ENCODE measurements at places on chromosomes 4 and X.

DNA sequence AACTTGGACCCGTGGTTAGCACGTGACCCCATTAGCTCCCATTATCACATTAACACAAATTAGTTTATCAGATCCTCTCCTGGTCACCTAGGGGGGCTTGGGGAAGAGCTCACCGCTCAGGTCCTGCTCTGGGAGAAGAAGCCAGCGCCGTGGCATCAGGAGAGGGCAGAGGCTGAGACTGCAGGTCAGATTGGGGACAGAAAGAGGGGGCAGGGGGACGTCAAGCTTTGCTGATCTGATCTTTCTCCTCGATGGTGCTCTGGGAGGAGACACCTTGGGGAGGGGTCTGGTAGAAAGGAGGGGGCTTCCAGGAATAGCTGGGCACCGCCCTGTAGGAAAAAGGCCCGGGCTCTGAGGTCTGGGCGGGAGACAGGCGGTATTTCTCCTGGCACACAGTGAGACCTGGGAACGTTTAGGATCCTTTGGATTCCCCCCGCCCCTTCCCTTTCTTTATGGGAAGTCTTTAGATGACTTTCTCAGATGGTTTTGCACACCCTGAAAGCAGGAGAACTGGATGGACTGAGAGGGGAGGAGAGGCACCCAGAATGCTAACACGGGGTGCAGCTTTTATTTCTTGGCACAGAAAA, 9.1 kb upstream of the ELF4 start:
- no peak for DNase-seq

- DNase-seq = no peak
Measured at GRCh38 chr4:60805500-60806313, 394.4 kb upstream of the ADGRL3 start.

GRCh38 chr4:175421506-175421905, 390.6 kb downstream of the GPM6A start:
- DNase-seq = no peak

- DNase-seq = no peak
Measured at GRCh38 chr4:57544811-57545654, 434.8 kb upstream of the IGFBP7 start.

GRCh38 chrX:13955975-13956374, 73.7 kb downstream of the GEMIN8 start:
- no peak for DNase-seq

DNA sequence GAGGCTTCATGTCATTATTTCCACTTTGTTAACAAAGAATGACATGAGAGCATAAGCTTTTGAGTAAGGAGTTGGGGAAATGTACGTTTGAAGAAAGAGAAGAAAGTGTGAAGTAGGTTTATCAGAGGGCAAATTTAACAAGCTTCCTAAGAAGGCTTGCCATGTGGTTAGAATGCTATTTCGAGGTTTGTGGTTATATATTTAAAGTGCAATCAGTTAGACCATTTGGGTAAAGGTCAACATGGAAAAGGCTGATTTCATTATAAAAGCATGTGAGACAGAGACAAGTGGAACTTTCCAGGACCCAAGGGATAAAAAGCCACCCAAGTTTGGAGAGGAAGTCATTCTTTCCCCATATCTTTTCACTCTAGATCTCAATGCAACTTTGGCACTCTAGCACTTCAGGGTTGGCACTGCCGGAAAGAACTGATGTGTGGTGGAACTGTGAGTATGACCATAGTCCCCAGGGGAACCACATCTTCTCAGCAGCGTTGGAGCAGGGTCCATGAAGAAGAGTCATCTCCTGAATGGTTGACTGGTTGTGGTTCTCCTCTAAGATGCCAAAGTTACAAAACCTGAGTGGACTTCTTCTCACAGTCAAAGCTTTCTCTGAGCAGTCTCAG, 529.9 kb downstream of the MID1IP1 start:
- no peak for DNase-seq

- no peak for DNase-seq
Measured at GRCh38 chr4:1247864-1248244, 1.1 kb downstream of the CTBP1 start.

- no peak for DNase-seq
Measured at GRCh38 chr4:12409507-12410190, 981.0 kb upstream of the HS3ST1 start.

- DNase-seq = no peak
Measured at GRCh38 chr4:148068065-148068911, 336.4 kb downstream of the ARHGAP10 start.

DNA sequence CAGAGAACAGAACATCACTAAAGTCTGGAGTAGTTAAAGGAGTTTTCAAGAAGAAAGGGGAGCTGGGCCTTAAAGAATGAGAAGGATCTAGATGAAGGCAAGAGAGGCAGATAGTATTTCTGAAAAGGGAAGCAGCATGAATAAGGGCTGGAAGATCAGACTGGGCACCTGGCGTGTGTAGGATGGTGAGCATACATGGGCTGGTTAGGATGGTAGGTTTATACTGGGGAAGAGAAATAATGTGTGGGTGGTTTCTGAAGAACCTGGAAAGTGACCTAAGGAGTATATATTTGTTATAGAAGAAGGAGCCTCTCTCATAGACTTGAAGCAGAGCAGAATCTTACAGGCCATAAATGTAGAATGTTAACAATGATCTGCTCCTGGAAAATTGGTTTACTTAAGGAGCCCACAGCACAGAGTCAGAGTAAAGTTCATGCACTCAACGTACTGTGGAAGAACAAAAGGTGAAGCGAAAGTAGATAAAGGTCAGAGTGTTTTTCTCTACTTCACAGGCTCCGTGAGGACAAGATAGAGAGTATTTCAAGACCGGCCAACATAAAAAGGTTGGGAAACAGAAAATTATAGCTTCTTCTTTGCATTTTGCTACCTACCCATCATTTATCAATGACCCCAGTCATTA, 35.8 kb downstream of the MBNL3 start:
- no peak for DNase-seq

- DNase-seq = no peak
Measured at GRCh38 chr4:105092356-105092755, 54.3 kb upstream of the TET2 start.

GRCh38 chr4:94669672-94670664, 87.8 kb upstream of the BMPR1B start:
- no peak for DNase-seq

DNA sequence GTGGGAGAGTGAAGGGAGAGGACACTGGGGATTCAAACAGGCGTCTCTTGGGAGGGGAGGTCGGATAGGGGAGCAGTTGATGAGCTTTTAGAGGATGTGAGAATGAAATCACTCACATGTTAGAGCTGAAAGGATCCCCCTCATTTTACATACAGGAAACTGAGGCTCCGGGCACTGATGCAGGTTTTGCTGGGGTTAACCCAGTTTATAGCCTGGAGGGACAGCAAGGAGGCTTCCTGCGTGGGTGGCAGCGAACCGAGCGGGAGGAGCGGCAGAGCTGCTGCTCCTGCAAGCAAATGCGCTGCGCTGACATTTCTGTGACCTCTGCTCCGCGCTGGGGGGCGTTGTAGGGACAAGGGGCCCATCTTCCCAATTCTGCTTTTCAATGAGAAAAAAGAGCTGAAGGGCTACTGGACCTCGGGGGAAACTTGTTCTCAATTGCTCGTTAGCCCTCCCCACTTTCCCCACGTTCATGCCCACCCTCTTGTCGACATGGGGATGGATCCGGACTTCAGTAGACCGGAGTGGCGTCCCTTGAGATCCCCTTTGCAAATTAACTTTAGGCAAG, 1.2 kb upstream of the NEUROG2 start:
- DNase-seq = no peak

- DNase-seq = no peak
Measured at GRCh38 chr4:139619644-139620043, 46.0 kb upstream of the MGST2 start.

GRCh38 chr4:43776371-43776770, 672.2 kb downstream of the KCTD8 start:
- no peak for DNase-seq

- no peak for DNase-seq
Measured at GRCh38 chr4:22515145-22515887, 550 bp downstream of the ADGRA3 start.

DNA sequence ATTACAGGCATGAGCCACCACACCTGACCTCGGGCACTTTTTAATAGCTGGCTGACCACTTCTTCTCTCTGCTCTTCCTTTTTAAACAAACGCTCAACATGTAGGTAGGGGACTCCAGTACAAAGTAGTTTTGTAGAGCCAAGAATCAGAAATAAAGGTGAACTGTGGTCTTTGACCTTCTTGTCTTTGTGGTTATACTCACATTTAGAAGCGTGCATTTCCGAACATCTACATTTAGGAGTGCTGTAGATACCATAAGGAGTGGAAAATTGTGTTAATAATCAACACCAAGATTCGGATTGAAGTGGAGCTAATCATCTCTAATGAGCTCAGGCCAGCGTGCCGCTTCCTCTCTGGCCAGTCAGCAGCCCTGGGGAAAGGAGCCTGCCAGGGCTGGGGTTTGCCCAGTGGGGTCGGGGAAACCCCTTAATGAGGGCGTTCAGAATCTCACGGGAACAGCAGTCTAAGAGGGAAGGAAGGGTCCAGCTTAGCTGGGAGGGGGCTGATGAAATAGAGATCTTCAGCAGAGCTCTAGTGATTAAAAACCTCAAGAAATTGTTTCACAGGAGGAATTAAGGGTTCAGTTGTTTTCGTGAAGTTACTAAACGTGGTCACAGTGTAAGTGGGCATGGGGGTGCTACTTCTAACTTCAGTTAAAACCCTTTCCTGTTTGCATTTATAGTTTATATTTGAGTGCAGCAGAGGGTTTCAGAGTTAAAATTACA, 81.2 kb downstream of the GAB1 start:
- DNase-seq = no peak

DNA sequence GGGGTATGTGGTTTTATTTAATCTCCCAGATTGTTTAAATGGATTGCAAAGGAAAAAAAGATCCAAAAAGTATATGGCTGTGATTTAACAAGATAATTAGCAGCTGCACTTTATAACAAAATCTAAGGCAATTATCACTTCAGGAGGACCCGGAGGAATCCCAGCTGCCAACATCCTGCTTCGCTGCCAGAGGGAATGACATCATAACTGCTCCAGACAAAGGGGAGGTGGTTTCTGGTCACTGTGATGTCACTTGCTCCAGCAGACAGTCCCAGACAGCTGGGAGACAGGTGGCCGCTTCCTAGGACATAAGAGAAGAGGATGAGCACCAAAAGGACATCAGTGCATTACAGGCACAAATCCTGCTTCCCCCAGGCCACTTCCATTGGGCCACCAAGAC, 371.0 kb downstream of the BCOR start:
- no peak for DNase-seq
